ENCODE measurements at places on chromosomes 1 and 21.

- H3K36me3 ChIP-seq, result peaks cover 23% of the 10 kb centered on the region
- H3K27ac ChIP-seq, result no peak overlapping the region
- H3K4me1 ChIP-seq, result peaks cover 5% of the 10 kb centered on the region
Observed at GRCh38 chr1:46681333-46682034, 9.8 kb downstream of the TEX38 start.

DNA sequence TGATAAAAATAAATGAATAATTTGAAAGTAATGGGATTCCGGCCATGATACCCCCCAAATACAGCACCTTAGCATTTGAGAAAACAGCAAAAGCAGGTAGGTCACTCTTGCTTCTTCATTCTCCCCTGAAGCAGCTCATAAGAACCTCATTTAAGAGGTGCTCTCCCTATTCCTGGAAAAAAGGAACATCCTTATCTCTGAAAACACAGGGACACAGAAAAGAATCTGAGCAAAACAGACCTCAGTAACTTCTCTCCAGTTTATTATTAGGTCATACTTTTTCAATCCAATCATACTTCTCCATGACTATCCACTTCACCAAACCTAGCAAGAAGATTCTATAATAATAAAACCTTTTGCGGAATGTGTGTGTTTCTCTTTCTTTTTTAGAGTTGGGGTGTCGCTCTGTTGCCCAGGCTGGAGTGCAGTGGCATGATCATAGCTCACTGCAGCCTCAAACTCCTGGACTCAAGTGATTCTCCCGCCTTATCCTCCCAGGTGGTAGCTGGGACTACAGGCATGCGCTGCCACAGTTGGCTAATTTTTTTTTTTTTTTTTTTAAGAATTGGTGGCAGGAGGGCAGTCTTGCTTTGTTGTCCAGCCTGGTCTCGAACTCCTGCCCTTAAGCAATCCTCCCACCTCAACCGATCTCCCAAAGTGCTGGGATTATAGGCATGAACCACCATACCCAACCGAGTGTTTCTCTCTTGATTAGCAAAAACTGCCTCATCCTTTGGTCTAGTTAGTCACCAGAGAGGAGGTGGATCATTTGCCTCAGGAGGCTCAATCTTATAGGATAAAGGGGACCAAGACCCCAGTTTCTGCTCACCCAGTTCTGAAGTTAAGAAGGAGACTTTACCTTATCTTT, 10.6 kb upstream of the TRIM33 start:
- no peaks in the 10 kb centered on the region for H3K36me3 ChIP-seq
- H3K27ac ChIP-seq, result no peak overlapping the region
- H3K4me1 ChIP-seq, result no peaks in the 10 kb centered on the region
- no peaks in the 10 kb centered on the region for H3K27me3 ChIP-seq
- no peak for DNase-seq

GRCh38 chr1:87329526-87330056, 911 bp downstream of the LMO4 start:
- no peak overlapping the region for H3K27ac ChIP-seq
- peak overlapping the region; percentile 82 for H3K4me3 ChIP-seq
- peaks cover 24% of the 10 kb centered on the region for H3K4me1 ChIP-seq
- DNase-seq, result no peak

- no peaks in the 10 kb centered on the region for H3K4me1 ChIP-seq
- H3K27ac ChIP-seq, result no peak overlapping the region
- H3K4me3 ChIP-seq, result no peak overlapping the region
- no peaks in the 10 kb centered on the region for H3K36me3 ChIP-seq
Observed at GRCh38 chr1:153652805-153653500, 5.5 kb upstream of the SNAPIN start.

GRCh38 chr1:2941907-2942306, 79.4 kb upstream of the ACTRT2 start:
- DNase-seq, result no peak
- H3K4me1 ChIP-seq, result no peaks in the 10 kb centered on the region
- H3K36me3 ChIP-seq, result no peaks in the 10 kb centered on the region

- H3K36me3 ChIP-seq, result no peaks in the 10 kb centered on the region
- no peak for DNase-seq
- H3K4me1 ChIP-seq, result peaks cover 4% of the 10 kb centered on the region
- H3K27ac ChIP-seq, result no peak overlapping the region
Observed at GRCh38 chr1:180425952-180426351, 76.4 kb downstream of the ACBD6 start.

DNA sequence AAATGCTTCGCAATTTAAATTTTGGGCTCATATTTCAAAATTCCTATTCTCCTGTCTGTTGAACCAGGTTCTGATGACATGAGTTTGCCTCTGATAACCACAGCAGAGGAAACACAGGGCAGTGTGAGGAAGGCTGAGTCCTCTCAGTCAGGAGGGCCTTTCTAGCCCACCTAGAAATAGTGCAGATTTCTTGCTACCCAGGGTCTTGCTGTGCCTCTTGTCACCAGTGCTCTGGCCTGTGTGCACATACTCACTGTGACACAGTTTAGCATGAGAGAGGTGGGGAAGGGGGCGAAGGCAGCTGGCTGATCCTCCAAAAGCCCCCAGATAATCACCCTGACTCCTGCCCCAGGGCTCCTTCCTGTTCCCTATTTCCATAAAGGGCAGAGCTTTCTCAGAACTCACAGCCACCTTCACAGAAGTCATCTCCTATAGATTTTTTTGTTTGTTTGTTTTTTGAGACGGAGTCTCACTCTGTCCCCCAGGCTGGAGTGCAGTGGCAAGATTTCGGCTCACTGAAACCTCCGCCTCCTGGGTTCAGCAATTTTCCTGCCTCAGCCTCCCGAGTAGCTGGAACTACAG, 23.7 kb downstream of the ERRFI1 start:
- no peaks in the 10 kb centered on the region for H3K36me3 ChIP-seq
- H3K27me3 ChIP-seq, result no peaks in the 10 kb centered on the region
- H3K27ac ChIP-seq, result no peak overlapping the region
- no peak for DNase-seq
- peaks cover 15% of the 10 kb centered on the region for H3K4me1 ChIP-seq

DNA sequence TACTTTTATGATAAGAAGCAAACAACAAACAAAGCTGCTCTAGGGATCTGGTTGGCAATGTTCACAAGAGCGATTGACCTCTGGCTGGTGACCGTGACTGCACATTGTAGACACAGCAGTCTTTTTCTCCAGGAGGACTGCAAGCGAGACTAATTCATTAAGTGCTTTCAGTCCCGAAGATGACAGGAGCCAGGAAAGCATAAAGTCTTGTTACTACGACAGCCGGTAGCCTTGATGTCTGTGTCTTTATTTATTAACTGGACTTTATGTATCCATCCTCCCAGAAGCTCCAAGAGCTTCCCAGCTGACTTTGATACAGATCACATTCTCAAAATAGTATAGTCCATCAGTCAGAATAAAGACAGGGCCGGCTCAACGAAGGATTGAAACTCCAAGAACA, 18.2 kb downstream of the FAM163A start:
- no peaks in the 10 kb centered on the region for H3K36me3 ChIP-seq
- no peak overlapping the region for H3K27ac ChIP-seq
- no peaks in the 10 kb centered on the region for H3K4me1 ChIP-seq
- no peaks in the 10 kb centered on the region for H3K27me3 ChIP-seq

GRCh38 chr1:233627376-233627775, 13.5 kb downstream of the KCNK1 start:
- no peak overlapping the region for H3K27ac ChIP-seq
- no peaks in the 10 kb centered on the region for H3K4me1 ChIP-seq
- no peaks in the 10 kb centered on the region for H3K27me3 ChIP-seq
- no peaks in the 10 kb centered on the region for H3K36me3 ChIP-seq

DNA sequence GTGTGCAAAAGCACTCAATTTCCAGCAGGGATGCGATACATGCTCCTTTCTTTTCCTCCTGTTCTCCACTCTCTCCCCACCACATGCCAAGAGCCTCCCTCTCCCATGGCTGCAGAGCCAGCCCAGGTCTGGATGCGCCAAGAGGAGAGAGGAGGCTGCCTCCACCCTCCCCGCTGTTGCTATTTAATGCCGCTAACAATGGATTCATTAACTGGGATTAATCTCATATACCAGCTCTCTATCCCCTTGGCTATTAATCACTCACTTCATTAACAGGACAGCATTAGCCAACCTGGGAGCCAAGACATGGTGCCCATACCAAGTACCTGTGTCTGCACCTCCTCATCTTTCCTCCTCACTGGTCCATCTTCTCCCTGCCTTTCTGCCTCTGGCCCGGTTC, 49.1 kb upstream of the SCMH1 start:
- no peaks in the 10 kb centered on the region for H3K27me3 ChIP-seq
- no peak overlapping the region for H3K4me3 ChIP-seq
- DNase-seq, result no peak
- no peaks in the 10 kb centered on the region for H3K36me3 ChIP-seq
- no peak overlapping the region for H3K27ac ChIP-seq
- peaks cover 8% of the 10 kb centered on the region for H3K4me1 ChIP-seq

- no peak overlapping the region for H3K4me3 ChIP-seq
- no peaks in the 10 kb centered on the region for H3K36me3 ChIP-seq
Observed at GRCh38 chr1:218397752-218398339, 52.7 kb downstream of the TGFB2 start.

DNA sequence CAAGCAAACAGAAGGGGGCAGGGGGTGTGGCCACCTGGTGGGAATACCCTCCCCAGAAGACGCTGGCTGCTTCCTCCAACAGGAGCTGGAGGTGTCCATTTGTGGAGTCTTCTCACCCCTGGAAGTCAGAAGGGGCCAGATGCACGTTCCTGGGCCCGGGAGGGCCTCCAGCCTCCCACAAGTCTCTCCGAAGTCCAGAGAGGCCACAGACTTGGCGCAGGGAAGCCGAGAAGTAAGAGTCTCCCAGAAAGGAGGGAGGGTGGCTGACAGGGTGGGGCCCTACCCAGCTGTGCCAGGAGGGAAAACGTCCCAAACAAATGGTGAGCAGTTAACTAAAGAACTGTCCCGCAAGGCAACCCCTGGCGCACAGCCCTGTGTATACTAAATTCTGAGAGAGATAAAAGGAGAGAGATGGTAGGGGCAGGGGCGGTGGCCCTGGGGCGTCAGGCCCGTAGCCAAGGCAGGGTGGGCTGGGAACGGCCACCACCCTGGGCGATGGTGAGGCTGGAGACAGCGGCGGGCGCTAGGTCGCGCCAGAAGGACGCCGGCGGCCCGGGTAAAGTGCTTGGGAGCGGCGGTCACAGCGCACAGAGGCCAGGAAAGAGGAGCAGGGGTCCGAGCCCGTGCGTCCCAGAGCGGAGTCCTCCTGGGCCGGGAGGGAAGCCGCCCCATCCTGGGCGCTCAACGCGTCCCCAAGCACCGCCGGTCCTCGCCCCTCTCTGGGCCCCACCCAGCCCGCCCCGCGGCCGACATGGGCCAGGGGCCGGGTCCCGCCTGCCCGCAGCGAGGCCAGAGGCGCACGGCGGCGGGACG, 1.2 kb downstream of the CHD5 start:
- no peaks in the 10 kb centered on the region for H3K36me3 ChIP-seq
- no peaks in the 10 kb centered on the region for H3K4me1 ChIP-seq
- no peak for DNase-seq
- H3K4me3 ChIP-seq, result 0 out of 2 replicates have a peak overlapping the region, but pooled peaks have one; percentile 1
- no peak overlapping the region for H3K27ac ChIP-seq
- peaks cover 51% of the 10 kb centered on the region for H3K27me3 ChIP-seq

DNA sequence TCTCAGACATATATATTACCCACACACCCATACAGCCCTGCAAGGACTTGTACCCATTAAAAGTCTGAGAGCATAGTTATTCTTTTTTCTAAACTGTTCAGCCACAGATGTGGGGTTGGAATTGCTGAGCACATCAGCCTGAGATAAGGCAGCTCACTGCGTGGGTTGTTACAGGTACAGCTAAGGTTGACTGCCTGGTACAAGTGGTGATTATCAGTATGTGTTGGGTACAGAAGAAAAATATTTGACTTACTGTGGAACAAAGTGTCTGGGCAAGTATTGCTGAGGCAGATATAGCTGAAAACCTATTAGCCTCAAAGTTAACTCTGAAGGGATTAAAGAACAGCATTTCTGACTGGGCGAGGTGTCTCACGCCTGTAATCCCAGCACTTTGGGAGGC, 5.0 kb downstream of the STX12 start:
- H3K36me3 ChIP-seq, result no peaks in the 10 kb centered on the region
- no peak overlapping the region for H3K4me3 ChIP-seq
- no peak for DNase-seq
- H3K27ac ChIP-seq, result no peak overlapping the region
- no peaks in the 10 kb centered on the region for H3K27me3 ChIP-seq

GRCh38 chr21:34812504-34813265, 143.9 kb downstream of the CLIC6 start:
- no peak overlapping the region for H3K4me3 ChIP-seq
- DNase-seq, result no peak
- H3K36me3 ChIP-seq, result no peaks in the 10 kb centered on the region
- no peak overlapping the region for H3K27ac ChIP-seq
- no peaks in the 10 kb centered on the region for H3K27me3 ChIP-seq
- H3K4me1 ChIP-seq, result no peaks in the 10 kb centered on the region

DNA sequence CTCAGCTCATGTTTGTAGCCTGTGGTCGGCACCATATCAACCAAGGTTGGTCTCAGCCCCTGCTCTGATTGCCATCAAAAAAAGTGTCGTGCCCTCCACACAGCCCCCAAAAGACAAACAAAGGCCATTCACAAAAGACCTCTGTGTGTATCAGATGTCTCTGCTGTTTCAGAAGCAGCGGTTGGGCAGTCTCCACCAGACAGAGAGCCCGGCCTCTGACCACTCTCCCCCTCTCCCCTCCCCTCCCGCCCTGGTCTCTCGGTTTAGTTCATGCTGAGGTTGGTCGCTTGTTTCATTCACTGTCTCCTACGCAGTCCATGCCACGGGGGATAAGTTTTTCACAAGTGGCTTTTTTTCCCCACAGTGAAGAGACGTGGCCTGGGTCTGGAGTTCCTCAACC, 27.1 kb downstream of the ACTA1 start:
- peaks cover 16% of the 10 kb centered on the region for H3K4me1 ChIP-seq
- no peaks in the 10 kb centered on the region for H3K36me3 ChIP-seq
- peak overlapping the region; percentile 55 for H3K4me3 ChIP-seq

DNA sequence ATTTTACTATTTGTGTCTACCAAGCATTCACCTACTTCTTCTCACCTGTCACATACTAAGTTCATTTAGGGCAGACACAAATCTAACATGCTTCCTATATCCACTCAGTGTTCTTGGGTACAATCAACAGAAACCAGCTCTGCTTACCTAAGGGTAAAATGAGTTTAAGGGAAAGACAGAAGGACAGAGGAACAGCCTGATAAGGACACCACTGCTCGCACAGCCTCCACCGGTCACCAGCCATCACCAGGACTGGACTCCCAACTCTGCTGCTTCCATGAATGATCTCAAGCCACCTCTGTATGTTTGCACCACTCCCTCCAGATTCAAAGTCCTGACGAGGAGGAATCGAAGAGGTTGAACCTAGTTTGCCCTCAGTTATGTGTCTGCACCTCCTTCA, 72.4 kb downstream of the JAK1 start:
- DNase-seq, result no peak
- no peaks in the 10 kb centered on the region for H3K27me3 ChIP-seq
- H3K4me3 ChIP-seq, result no peak overlapping the region
- H3K36me3 ChIP-seq, result no peaks in the 10 kb centered on the region
- H3K4me1 ChIP-seq, result peaks cover 12% of the 10 kb centered on the region

DNA sequence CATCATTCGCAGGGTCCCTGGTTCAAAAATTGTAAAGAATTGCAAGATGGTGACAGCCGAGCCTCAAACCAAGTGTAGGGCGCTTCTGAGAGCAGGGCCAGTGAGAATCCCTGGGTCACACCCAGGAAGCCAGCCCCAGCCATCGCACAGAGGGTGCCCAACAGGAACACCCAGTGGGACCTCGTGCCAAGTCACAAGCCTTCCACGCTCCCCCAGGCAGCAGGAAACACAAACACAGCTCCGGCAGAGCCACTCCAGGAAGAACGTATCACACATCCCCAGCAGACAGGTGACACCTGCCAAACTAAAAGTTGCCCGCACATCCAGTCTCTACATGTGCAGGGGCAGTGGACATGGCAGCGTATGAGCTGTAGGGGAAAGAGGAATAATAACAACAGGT, 20.2 kb downstream of the DHRS3 start:
- H3K4me1 ChIP-seq, result peaks cover 25% of the 10 kb centered on the region
- H3K36me3 ChIP-seq, result no peaks in the 10 kb centered on the region
- H3K27me3 ChIP-seq, result no peaks in the 10 kb centered on the region
- no peak overlapping the region for H3K27ac ChIP-seq

Data from H1 (cell line).